ENCODE measurements at places on chromosomes 11 and 22. TPM values are rescaled to one million over a fixed set of nuclear protein-coding genes. Genes with fewer than 3 reads are reported as not detected.

The APOBEC3G gene
- 0.94 TPM for total RNA-seq

The THY1 gene
- 219 TPM for total RNA-seq

The OR5A1 gene
- total RNA-seq: not detected

The KREMEN1 gene
- total RNA-seq: 7.3 TPM

The NXPE4 gene
- not detected for total RNA-seq

The ZNF280A gene
- not detected for total RNA-seq

The SLC22A9 gene
- total RNA-seq: not detected

The WNT7B gene
- total RNA-seq: 0.18 TPM

All from chondrocyte (in vitro differentiated cells).